ENCODE measurements at places on chromosomes 7 and 10.

- no peak for DNase-seq
- H3K4me1 ChIP-seq, result peaks cover 10% of the 10 kb centered on the region
- H3K27ac ChIP-seq, result no peak overlapping the region
These were observed 26.0 kb downstream of the WDR86 start for GRCh38 chr7:151383638-151384351.

DNA sequence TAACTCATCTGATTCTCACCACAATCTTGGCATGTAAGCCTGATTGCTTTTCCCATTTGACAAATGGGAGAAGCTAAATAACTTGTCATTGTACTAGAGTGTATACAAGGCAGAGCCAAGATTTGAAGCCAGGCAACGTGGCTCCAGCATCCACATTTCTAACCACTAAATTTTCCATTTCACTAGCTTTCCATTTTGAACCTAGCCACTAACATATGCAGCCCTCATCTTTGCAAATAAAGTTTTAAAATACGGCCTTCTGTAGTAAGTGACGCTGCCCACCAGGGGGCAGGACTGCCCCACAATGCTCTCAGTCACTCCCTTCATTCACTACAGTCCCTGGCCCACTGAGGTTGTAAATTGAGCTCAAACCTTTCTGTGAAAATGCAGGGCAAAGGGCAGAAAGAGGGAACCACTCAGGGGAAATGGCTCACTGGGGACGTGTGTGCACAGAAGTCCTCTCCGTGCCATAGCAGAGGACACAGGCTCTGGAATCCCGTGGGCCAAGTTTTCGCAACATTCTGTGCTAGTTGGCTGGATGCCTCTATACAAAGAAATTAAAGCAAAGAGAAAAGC lies 315.7 kb downstream of the TNS3 start:
- no peak overlapping the region for H3K4me3 ChIP-seq
- H3K27ac ChIP-seq, result no peak overlapping the region
- H3K36me3 ChIP-seq, result no peaks in the 10 kb centered on the region
- peak; percentile 70 for DNase-seq

DNA sequence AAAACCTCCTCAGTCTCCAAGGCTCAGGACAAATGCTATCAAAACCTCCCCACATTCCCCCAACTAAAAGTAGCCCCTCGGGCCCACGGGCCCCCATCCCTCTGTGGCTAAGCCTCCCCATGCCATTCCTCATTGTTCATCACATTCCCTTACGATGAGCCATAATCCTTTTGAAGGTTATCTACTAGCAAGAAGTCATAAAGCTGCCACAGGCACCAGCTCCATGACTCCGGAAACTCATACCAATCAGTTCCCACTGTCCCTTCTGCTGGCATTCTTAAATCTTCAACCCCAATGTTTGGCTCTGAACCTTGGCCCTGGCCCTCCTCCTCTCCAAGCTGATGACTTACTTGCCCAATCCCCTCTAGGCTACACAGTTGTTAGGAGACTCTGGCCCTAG lies 19.4 kb upstream of the TM9SF3 start:
- H3K36me3 ChIP-seq, result no peaks in the 10 kb centered on the region
- no peak for DNase-seq
- H3K27me3 ChIP-seq, result no peaks in the 10 kb centered on the region
- H3K27ac ChIP-seq, result no peak overlapping the region

GRCh38 chr10:14656052-14656730 lies 118.5 kb downstream of the FAM107B start:
- peaks cover 14% of the 10 kb centered on the region for H3K36me3 ChIP-seq
- H3K27me3 ChIP-seq, result no peaks in the 10 kb centered on the region
- peaks cover 91% of the 10 kb centered on the region for H3K4me1 ChIP-seq
- no peak for DNase-seq
- H3K4me3 ChIP-seq, result no peak overlapping the region
